SK-N-DZ (cell line): ENCODE measurements at places on chromosomes 12 and 14.

GRCh38 chr14:37051680-37052079, 120.7 kb downstream of the SLC25A21 start:
- no peak for DNase-seq

- DNase-seq: no peak
Observed at GRCh38 chr12:92539976-92540781, 162.6 kb upstream of the PLEKHG7 start.

DNA sequence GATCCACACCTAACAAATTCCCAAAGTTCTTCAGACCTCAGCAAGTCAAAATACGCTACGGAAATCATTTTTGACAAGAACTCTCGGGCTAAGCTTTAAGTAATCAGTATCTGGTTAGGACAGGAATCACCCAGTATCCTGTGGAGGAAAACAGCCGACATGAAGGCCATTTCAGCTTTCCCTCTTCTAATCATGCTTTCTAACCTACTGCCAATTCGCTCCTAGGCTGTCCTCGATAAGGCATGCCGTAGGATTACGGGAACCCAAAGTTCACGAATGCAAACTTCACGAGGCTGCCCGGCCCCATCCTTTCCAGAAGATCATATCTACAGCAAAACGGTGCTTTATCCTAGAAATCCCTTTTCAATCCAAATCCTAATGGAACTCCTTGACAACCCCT, 81.8 kb upstream of the PTPRB start:
- DNase-seq: no peak

GRCh38 chr14:26636561-26636960, 38.7 kb upstream of the NOVA1 start:
- no peak for DNase-seq

- DNase-seq: peak; percentile 83
Observed at GRCh38 chr14:50559990-50560930, at the start of gene ATL1. Gene ATL1, plus strand, starts transcription at chr14:50560145. Its CDS starts 121 bp downstream, at chr14:50560266.

GRCh38 chr12:114916124-114916523, 232.1 kb upstream of the TBX3 start:
- no peak for DNase-seq
